ENCODE measurements at places on chromosomes 6 and 20.

DNA sequence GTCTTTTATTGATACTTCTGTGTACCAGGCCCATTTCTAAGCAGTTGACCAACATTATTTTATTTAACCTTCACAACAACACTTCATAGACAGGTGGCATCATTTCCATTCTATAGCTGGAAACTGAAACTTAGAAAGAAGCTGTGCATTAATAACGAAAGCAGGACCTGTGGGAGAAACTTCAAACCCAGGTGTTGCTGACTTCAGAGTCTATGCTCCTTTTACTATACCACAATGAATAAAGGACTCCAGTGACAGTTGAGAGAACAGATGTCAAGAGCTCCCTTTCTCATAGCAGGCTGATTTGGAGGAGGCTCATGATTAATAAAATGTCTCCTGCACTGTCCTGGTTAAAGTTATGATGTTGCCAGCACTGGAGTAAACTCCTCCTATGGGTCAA, 56.6 kb upstream of the POU3F2 start:
- DNase-seq, result no peak

- DNase-seq, result no peak
These were observed 3.3 kb downstream of the CBFA2T2 start for GRCh38 chr20:33493076-33493766.

DNA sequence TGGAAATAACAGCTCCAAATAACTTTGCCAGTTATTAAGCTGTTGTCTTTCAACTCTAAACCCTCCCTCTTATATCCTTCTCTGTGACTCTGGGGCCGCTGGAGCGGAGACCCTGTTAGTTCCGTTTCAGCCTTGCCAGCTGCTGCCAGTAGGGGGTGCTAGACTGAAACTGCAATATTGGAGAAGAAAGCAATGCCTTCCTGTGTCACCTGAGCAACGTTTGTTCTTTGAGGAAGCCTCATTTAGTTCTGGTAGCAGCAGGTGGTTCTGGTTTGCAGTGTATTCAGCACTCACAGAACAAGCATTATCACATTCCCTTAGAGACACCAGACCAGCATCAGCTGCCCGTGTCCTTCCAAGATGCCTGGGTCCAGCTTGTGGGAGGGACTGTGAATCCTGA, 22.9 kb upstream of the JAG1 start:
- no peak for DNase-seq

DNA sequence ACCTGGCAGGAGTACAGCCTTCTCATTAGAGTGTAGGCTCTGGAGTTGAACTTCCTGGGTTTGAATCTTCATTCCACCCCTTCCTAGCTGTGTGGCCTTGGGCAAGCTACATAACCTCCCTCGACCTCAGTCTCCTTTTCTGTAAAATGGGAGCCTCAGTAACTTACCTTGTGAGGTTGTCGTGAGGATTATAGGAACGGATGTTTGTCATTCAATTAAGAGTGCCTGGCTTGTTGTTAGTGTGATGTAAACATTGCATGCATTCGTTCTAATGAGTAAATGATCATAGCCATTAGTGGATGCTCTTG, 45.2 kb downstream of the TOX2 start:
- DNase-seq, result no peak

GRCh38 chr20:22339091-22339881, 245.1 kb downstream of the FOXA2 start:
- DNase-seq, result peak; percentile 9

Data from retinal pigment epithelial cell (primary cell).